Endothelial cell (in vitro differentiated cells): ENCODE measurements at places on chromosomes 11 and 22.

DNA sequence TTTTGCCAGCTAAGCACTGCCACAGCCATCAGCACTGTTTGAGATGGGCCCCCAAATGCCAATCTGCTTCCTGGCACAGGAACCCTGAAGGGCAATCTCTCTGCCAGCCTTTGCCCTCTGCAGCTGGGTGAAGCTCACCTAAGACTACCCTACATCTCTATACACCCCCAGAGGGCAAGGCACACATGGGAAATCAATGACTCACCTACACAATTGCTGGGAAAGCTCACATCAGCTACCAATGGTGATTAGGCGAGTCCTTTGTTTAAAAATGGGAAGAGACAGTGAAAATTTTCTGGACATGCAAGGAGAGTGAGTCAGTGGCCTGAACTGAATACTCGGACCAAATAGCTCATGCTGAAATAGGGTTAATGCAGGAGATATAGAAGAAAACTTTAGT, 12.6 kb upstream of the PRDM11 start:
- DNase-seq, result no peak

- no peak for DNase-seq
These were observed 155.5 kb downstream of the SHANK2 start for GRCh38 chr11:71096751-71097388.

GRCh38 chr22:29831186-29831921, 6.7 kb downstream of the ASCC2 start:
- DNase-seq, result no peak

- no peak for DNase-seq
These were observed 608.6 kb upstream of the KIRREL3 start for GRCh38 chr11:127609025-127609773.

DNA sequence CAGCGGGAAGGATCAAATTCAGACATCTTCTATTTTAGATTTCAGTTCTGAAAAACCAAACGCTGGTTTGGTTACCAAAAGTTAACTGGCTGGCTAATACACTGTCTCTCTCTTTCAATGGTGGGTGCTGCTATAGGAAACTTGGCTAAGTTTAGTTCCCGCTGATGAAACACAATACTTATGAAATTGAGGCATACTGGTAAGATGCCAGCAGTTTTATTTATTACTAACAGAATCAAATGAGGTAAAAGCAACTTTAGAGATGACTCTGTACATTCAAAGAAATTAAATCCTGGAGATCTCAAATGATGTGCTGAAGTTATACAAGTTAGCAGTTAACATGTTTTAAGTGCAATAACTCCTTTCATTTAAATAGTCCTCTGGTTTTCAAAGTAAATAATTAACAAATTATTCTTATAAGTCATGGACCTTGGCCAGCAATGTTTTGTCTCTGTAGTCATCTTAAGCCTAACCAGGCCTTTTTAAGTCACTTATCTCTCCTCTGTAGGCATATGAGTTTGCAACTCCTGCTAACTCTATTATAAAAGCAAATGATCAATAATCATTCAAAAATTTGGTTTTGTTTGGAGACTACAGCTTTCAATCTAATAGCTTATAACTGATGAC, 54.8 kb downstream of the PAK1 start:
- DNase-seq, result no peak

- no peak for DNase-seq
These were observed 323.3 kb upstream of the PDGFD start for GRCh38 chr11:104487046-104487806.

DNA sequence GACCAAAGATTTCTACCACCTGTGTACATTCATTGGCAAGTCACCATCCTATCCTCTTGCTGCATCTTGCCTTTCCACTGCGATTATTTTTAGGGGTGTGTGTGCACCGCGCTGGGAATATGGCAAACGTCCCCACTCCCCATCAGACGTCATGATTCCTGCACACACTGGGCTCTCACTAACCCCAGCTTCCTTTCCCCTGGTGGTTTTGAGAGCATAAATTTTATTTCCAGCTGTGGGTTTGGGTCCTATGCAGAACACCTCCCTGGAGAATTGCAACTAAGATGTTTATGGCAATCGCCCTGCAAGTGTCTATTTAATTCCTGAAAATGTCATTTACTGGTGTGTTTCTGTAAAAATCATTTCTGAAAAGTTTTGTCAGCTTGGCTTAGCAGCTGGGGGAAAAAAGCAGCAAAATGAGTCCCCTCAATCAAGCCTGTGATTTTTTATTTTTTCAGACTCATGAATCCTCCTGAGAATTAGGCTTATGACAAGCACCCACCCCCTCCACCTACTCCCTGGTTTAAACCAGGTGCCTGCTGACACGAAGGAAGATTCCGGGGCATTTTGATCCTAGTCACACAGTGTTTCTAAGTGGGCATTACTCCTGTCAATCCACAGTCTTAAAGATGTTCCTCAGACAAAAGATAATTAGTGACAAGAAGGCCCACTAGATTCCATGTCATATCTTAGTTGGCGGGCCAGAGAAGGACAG, 23.8 kb downstream of the UPB1 start:
- DNase-seq, result no peak

DNA sequence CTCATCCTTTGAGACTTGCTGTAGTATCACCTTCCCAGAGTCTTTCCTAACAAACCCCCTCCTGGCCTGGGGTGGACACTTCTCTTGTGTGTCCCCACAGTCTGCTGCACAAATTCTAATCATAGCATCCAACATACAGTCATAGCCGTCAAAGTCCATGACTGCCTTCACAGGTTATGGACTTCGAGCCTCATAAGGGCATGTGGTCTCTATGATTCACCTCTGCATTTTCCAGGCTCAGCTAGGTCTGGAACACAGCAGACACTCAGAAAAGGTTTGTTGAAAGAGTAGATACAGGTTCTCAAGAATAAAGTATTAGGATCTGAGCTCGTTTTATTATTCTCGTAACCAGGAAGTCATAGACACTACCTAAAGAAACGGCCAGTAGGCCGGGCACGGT, 13.2 kb upstream of the SCUBE2 start:
- DNase-seq, result no peak

GRCh38 chr11:44946263-44946662, 4.4 kb downstream of the TP53I11 start:
- DNase-seq, result no peak

DNA sequence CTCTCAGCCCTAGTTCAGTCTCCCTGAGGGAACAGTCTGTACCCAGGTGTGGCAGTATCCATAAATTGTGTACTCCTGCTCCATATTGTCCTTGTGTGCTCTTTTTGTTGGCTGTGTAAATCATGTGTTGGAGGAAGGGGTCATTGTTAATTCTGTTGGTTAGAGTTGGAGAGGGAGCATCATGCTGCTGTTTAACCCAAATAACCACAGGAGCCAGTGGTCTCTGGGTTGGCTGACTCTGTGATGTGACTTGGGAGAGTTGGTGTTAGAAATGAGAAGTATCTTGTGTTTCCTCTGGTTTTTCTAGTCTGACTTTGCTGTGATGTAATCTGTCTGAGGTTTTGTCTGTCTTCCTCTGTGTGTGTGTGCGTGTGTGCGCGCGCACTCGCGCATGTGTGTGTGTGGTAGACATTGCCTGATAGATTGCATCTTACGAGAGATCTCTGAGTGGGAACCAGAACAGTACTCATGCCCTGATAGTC, 30.5 kb downstream of the CTNND1 start:
- no peak for DNase-seq

DNA sequence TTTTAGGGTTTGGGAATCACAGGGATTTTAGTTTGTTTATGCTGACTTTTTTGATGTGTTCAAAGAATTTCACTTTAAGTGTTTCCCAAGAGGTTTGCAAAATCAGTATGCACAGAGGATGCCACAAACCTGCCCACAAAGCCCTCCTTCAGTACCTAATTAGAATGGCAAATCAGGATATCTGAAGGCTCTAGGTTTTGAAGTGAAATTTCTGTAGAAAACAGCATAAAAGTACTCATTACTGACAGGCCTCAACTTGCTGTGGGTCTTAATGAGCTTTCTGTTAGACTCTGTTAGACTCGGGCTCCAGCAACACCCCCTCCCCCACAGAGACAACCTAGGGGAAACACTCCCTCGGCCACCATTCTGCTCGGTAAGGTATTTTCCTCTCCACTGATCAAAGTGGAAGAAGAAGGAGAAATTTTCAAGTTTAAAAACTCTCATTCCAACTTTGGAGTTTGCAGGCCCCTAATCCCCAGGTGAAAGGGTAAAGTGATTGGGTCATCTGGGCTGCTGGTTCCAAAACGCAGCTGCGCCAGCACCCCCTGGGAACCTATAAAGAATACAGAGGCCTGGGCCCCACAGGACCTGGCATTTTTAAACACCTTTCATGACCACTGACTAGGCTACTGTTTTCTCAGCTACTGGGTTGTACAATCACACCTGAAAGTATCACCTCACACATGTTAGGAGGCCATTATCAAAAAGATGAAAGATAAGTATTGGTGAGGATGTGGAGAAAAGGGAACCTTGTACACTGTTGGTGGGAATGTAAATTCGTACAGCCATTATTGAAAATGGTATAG, 67.5 kb downstream of the PLEKHA7 start:
- DNase-seq, result no peak

DNA sequence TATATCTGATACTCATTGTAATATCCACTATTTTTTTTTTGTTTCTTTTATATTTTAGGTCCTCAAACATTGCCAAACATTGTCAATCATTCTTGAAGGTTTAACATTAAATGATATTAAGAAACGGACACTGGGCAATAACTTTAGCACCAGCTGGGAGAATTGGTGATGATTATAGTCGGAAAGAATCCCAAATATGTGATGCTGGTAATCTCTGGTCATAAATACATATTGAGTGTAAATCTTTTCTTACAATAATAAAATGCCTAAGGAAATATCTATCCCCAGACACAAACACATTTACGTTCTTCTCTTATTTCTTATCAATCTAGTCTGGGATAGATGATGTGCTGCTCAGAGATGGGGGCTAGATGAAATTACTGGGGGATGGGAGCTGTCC, 25.2 kb downstream of the OR51E2 start:
- no peak for DNase-seq

GRCh38 chr11:28090052-28090749, 17.8 kb downstream of the KIF18A start:
- DNase-seq, result no peak

DNA sequence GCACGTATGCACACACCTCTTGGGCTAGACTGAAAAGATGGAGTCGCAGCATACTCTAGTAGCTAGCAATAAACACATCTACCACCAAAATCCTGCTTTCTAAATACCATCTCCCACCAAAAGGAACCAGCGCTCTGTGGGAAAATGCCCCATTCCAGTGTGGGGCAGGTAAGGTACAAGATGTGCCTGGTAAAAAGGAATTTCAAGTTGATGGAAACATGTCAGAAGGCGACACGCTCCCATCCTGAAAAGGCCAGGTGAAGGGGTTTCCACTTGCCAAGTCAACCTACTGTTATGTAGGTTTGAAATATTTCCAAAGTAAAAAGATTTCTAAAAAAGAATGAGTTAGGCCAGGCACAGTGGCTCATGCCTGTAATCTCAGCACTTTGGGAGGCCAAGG, 8.8 kb downstream of the DGCR2 start:
- DNase-seq, result no peak

DNA sequence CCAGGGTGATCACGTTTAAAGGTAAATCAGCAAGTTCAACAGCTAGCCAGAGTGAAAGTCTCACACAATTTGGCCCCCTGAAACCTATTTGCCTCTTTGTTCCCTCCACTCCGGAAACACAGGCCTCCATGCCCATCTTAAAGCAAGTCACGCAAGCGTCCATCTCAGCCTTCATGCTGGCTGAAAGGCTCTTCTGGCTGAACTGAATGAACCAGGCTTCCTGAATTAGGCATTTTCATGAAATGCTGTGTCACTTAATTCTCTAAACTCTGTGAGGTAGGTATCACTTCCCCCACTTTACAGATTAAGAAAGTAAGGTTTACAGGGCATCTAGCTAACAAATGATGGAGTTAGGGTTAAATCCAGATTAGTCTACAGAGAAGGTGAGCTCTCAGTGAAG, 1.4 kb downstream of the SLC25A17 start:
- no peak for DNase-seq

GRCh38 chr22:45045208-45045607, 35.4 kb upstream of the PHF21B start:
- DNase-seq, result no peak

GRCh38 chr11:118916842-118917388, 8.8 kb downstream of the BCL9L start:
- no peak for DNase-seq

DNA sequence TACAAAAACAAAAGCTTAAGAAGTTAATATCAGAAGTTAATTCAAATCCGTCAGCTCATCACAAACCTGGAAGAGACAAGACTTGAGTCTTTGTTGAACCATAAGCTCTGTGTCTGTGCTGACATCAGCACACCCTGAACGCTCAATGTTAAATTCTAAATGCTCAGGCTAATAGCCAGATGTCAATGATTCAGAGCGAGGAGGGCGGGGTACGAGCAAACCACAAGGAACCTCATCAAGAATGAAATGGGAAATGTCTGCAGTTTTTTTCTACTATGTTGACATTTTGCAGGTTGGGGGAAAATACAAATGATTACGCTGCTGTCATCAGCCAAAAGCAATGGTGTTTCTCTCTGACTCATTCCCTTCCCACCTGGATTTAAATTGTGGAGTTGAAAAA, 1057.2 kb downstream of the NTM start:
- DNase-seq, result no peak

- no peak for DNase-seq
These were observed 70.0 kb downstream of the ZNRF3 start for GRCh38 chr22:28953403-28953802.

- peak; percentile 57 for DNase-seq
These were observed 34.1 kb downstream of the MB start for GRCh38 chr22:35582861-35583670.

DNA sequence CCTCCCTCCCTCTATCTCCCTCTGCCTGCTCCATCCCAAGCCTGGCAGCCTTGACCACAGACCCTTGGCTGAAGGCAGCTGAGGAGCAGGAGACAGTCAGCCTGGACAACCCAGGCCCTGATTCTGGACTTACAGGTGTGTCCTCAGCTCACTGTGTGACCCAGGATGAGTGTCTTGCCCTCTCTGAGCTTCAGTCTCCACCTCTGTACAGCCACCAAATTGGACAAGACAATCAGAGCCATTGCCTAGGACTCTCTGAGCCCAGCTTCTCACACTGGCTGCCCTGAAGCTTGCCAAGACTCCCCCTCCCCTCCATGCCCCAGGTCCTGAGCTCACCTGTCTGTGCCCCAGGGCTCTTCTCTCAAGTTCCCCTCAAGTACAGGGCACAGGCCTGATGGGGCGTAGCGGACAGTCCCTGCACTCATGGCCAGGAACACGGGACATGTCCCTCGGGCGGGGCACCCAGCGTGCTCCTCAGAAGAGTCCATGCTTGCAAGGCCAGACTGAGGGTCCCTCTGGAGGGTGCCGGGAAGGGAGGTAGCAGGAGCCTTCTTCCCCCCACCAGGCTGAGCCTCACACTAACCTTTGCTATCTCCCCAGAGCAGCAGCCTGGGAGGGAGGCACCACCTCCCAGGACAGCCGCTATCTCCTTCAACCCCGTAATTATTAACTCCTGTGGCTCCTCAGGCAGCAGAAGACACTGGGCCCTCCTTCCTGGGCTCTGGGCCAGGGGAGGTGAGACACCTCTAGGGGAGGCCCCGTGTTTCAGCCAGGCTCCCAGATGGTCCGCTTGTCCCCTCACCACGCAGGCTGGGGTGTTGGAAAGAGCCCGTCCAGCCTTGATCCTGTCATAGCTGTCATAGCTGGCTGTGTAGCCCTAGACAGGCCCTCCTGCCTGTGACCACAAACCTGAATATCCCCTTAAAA, 2.6 kb upstream of the RAB3IL1 start:
- DNase-seq, result no peak

GRCh38 chr11:67356387-67356863, 3.1 kb upstream of the POLD4 start:
- no peak for DNase-seq
